ENCODE measurements at places on chromosomes 6 and 20.

- no peak for DNase-seq
These were observed 185.9 kb upstream of the FOXA2 start for GRCh38 chr20:22770241-22770800.

- DNase-seq: no peak
These were observed 260.6 kb downstream of the TFAP2A start for GRCh38 chr6:10154251-10154650.

DNA sequence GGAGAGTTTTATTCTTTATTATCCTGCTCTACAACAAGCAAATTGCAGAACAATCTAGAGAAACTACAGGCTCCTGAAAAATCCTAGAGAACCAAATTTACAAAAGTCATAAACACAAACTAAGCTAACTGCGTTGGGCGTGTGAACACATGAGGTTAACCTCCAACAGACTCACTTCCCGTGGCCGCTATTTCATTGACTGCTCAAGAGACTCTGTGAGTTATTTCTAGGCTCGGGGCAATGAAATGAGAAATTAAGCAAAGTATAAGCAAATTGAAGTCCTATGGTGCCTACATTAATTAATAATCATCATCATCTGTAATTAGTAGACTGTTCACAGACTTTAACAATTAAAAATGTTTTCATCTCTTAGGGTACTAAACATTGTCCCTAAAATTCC is 100.0 kb downstream of the MBOAT1 start:
- no peak for DNase-seq

- DNase-seq: no peak
These were observed 20.6 kb downstream of the CNBD2 start for GRCh38 chr20:35988910-35989463.

DNA sequence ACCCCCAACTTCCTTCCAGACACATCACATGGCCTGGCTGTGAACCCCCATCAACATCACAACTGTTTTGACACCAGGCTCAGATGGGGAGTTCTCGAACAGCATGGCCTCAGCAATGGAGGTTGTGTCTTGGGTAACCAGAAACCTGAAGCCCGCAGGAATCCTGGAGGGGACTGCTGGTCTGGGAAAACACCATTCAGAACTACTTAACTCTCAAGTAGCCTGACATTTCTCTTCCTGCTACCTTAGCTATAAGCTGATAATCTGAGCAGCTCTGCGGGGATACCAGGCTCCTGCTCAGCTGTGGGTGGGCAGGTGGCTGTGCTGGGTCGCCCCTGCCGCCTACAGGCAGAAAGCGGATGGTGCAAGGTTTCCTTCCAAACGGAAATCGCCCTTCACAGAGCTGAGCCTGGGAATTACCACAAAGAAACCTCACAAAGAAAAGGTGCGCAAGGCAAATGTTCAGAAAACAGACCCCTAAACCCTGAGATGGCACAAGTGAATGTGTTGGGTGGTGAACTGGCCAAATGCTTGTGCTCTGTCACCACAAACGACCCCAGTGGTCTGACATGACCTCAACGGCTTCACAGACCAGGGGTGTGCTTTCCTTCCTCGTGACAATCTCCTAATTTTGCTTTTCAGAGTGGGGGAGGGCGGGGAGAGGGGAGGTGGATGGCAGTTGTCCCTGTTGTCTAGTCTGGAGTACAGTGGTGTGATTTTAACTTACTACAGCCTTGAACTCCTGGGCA is 29.5 kb downstream of the SNX5 start:
- peak; percentile 52 for DNase-seq

DNA sequence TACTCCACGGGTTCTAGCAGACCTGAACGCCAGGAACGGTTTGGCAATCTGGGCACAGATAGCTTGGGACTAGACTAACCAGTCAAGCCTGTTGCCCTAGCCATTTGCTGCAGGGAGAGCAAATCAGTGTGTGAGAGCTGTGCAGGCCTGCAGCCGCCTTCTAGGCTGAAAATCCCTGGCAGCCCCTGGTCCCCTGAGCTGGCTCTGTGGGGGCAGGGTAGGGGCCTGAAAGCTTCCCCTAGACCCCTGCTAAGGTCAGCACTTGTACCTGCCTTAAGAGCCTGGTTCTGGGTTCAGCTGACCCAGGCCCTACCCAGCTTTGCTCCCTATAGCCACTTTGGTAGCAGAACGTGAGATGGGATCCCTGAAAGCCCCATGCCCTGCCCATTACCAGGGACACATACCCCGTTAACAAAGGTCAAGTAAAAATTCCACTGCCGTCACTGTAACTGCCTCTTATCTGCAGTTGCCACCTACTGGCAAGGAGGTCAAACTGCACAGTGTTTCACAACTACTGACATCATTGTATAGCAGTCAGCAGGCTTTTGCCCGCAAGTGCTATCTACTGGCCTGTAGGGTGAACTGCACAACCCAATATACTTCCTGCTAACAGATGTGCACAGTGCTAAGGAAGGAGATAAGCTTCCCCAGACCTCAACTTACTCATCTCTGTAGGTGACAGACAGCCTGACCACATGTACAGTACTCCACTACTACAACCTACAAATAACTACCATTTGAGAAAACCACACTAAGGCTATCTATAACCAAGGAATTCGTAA is 95.1 kb upstream of the OLIG3 start:
- DNase-seq: peak; percentile 75

- no peak for DNase-seq
These were observed 579.1 kb downstream of the DOK5 start for GRCh38 chr20:55054453-55054852.

DNA sequence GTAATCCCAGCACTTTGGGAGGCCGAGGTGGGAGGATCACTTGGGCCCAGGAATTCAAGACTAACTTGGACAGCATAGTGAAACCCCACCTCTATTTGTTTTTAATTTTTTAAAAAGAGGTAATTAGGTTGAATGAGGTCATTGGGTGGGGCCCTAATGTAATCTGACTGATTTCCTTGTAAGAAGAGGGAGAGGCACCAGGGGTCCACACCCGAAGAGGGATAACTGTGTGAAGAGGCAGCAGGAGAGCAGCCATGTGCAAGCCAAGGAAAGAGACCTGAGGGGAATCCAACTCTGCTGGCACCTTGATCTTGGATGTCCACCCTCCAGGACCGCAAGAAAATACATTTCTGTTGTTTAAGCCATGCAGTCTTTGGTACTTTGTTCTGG is 63.4 kb downstream of the QRSL1 start:
- no peak for DNase-seq

GRCh38 chr6:81694855-81695254 is 57.6 kb downstream of the TENT5A start:
- no peak for DNase-seq

GRCh38 chr20:23334111-23334510 is 16.5 kb upstream of the NXT1 start:
- DNase-seq: no peak

DNA sequence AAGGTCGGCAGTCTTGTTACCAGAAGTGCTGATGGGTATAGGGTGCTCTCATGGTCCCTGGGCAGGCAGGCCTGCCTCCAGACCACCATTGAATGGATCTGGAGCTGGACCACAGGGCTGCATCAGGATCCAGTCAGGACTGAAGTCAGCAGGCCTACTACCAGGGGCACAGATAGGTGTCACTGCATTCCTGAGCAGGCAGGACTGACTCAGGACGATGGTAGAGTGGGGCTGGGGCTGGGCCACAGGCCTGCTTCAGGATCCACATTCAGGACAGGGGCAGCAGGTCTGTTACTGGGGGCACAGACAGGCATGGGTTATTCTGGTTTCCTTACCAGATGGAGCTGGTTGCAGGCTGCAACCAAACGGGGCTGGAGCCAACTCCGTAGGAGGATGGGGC is 51.4 kb upstream of the MAP3K4 start:
- no peak for DNase-seq

DNA sequence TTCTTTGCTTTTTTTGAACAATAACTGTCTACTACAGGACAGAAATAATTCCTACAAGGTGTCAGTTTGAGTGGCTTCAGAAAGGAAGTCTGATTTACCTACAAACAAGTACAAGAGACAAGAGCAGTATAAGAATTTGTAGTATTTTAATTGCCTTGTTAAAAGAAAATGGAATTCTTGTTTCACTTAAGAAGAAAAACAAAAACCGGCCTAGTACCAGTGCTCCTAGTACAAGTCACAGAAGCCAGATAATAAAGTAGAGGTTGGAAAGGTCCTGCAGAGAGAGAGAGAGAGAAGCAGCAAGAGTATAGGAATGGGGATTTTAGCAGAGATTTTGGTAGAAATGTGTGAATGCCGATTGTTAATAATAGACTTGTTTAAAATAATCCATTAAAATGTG is 6.4 kb downstream of the TAB2 start:
- DNase-seq: no peak

- no peak for DNase-seq
These were observed 904 bp downstream of the MDFI start for GRCh38 chr6:41638935-41639808.

DNA sequence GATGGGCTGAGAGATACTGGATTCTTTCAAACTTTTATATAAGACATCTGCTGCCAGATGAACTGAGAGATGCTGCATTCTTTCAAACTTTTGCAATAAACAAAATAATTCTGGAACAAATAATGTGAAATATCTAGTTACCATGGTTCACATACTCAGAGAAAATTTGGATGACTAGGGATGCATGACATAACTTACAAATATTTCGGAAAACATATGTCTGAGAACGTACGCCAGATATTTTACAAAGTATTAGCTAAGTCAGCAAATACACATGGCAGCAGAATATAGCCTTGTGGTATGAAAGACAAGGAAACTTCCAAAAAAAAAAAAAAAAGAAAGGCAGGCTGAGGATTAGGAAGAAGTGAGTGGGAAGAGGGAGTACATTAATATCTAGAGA is 113.3 kb upstream of the TRAF3IP2 start:
- DNase-seq: no peak

- DNase-seq: no peak
These were observed 50.9 kb downstream of the NUDT3 start for GRCh38 chr6:34341481-34341971.

- no peak for DNase-seq
These were observed 18.7 kb downstream of the CDS2 start for GRCh38 chr20:5145365-5146098.

- no peak for DNase-seq
These were observed 113.7 kb upstream of the FAM184A start for GRCh38 chr6:119192200-119192599.

DNA sequence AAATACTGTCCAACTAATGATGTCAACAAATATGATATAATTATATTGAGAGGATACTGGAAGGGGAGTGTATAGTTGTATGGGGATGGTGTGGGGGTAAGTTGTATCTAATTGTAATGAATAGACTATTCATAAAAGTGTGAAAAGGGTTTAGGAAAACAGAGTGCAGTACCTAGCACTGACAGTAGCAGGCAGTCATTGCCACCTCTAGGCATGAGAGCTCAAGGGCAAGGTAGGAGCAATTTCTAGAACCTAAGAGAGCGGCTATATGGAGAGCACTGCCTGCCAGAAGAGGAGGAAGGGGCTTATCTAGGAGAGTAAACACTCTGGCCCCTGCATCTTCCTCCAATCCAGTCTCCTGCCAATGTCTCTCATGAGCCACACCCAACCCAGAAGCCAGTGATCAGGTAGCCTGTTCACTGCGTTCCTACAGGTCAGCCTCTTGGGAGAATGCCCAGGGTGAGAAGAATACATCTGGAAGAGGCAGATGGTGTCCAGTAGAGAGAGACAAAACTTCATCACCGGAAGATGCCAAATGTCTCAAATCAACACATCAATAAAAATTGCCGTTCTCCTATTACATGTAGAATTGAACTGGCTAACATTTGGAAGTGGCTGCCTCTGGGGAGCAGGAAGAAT is 200.0 kb downstream of the LY86 start:
- no peak for DNase-seq

DNA sequence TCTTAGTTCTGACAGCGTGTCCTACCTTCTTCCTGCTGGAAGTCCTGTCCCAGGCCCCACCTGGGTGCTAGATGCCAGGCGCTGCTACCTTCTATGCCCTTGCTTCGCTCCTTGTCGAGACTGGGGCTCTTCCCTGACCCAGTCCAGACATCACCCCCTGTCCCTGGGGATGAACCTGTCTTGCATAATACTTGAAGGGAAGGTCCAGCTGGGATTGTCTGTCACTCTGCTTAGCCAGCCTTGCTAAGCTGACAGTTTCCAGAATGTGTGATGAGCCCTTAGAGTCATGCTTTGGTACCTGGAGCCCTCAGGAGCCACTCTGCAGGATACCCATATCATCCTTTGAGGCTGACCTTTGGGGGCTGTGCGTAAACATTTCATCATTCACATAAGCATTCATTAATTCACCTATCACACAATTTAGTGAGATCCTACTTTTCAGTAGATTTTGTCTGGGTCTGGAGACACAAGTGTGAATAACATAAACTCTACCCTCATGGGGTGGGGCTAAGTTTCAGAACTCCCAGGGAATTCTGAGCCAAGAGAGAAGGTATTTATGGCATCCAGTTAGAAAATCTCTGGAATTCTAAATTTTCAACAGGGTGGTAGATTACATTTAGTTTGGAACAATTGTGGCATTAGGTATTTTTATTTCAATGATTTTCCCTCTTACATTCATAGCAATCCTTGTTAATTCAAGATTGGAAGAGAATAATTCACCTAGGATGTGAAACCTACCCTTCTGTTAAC is 151.1 kb upstream of the HDAC2 start:
- no peak for DNase-seq

DNA sequence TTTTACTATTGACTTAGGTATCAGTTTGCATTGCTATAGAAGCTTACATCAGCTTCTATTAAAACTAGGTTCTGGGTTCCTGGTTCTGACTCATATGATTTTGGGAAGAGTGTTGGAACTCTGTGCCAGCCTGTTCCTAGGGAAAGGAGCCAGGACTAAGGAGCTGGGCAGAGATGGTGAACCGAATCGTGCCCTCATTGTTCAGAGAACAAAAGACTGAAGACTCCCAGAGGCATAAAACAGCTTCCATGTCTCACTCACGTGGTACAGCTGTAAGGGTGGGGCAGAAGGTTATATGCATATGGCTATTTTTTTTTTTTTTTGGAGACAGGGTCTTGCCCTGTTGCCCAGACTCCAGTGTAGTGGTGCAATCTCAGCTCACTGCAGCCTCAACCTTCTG is 89.1 kb upstream of the THBS2 start:
- DNase-seq: no peak

DNA sequence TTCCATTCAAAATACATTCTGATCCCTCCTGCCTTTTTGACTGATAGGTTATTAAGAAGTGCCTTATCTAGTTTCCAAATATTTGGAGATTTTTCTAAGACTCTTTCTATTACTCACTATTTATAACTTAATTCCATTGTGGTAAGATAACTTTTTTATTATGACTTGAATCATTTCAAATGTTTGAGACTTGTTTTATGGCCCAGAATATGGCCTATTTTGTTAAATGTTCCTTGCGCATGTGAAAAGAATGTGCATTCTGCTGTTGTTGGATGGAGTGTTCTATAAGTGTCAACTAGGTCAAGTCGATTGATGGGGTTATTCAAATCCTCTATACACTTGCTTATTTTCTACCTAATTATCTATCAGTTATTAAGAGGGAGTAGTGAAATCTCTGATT is 13.1 kb upstream of the TCP11 start:
- no peak for DNase-seq

GRCh38 chr6:35687658-35688604 is 784 bp downstream of the FKBP5 start:
- peak; percentile 58 for DNase-seq

GRCh38 chr6:111057074-111057752 is 30.1 kb upstream of the SLC16A10 start:
- DNase-seq: no peak
